ENCODE measurements at places on chromosomes 6 and 20.
A peak's percentile ranks its signal among the peaks of the same experiment; 100 is the strongest.

- no peak for DNase-seq
Measured at GRCh38 chr6:158464483-158464882, 95.4 kb upstream of the TMEM181 start.

- peak; percentile 14 for DNase-seq
Measured at GRCh38 chr20:59020938-59021551, 1.8 kb downstream of the TUBB1 start.

DNA sequence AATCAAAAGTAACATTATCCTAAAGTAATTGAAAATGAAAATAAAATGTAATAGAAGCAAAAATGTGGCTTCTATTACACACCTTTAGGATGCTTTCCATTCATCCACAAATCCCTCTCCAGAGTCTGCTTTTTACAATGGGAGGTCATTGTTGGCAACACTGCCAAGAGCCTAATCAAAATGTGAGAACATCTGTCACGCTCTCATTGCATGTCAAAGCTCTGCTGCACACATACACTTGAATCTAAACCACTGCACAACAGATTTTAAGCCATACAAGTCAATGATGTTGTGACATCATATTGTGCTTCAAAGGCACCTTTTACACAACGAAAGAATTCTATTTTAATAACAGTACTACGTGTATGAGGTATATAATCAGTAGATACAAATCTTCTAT, 82.1 kb downstream of the PREP start:
- DNase-seq = no peak

- DNase-seq = no peak
Measured at GRCh38 chr6:1624851-1625781, 15.4 kb downstream of the FOXC1 start.

DNA sequence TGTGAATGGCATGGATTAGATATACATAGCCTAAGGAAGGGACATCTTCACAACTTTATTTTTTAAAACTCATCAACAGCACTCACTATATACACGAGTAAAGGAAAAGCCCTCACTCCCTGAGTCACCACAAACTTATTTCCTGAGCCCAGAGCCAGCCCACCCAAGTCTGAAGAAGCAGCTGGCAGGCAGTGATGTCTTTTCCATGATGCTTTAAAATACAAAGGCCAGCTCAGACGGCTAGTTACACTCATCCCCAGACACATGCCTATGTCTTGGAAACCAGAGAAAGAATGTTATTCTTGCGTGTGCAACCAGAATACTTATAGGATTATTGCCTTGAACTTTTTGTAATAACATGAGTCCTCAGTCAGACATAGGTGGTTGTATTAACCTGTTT, 114.4 kb downstream of the ADGRG6 start:
- DNase-seq = no peak

- no peak for DNase-seq
Measured at GRCh38 chr6:72733045-72733444, 111.2 kb downstream of the KCNQ5 start.

- DNase-seq = no peak
Measured at GRCh38 chr6:116439522-116440051, 21.6 kb upstream of the CALHM6 start.

- DNase-seq = no peak
Measured at GRCh38 chr6:7939864-7940228, 29.3 kb upstream of the TXNDC5 start.

- DNase-seq = no peak
Measured at GRCh38 chr6:136658711-136659110, 108.5 kb upstream of the MAP7 start.

- DNase-seq = peak; percentile 65
Measured at GRCh38 chr6:53728570-53729194, 63.1 kb upstream of the KLHL31 start.

GRCh38 chr20:47586649-47587294, 85.1 kb downstream of the NCOA3 start:
- DNase-seq = no peak

DNA sequence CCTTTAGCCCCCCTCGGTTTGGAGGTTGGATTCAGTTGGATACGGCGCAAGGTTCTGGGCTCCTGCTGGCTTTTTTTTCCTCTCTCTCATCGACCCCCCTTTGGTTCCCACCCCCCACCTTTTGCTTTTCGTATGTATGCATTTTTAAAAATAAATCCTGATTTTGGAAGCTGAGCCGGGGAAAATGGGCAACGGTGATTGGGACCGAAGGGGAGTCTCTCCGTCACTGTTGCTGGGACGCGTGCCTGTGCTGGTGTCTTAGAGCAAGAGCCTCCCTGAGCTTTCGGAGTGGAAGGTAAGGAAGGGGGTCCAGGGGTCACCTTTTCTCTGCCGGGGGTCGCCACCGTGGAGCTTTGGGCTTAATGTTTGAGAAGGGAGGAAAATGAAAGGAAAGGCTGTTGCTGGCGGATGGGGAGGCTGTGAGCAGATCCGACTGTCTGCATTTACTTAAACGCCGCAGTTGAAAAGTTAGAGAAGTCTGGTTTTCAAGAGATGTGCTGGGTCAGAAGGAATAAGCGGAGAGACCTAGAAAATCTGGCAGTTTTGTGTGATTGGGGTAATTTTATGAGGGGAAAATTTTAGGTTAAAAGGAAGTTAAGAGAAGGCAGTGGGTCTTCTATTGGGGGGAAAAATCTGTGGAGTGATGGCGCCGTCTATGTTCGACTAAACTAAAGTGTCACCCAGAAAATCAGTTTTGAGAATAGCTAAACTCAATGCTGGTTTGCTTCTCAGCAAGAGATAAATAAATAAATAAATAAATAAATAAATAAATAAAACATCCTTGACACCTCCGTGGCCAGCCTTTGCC, 828 bp downstream of the ADGRB3 start:
- peak; percentile 20 for DNase-seq

DNA sequence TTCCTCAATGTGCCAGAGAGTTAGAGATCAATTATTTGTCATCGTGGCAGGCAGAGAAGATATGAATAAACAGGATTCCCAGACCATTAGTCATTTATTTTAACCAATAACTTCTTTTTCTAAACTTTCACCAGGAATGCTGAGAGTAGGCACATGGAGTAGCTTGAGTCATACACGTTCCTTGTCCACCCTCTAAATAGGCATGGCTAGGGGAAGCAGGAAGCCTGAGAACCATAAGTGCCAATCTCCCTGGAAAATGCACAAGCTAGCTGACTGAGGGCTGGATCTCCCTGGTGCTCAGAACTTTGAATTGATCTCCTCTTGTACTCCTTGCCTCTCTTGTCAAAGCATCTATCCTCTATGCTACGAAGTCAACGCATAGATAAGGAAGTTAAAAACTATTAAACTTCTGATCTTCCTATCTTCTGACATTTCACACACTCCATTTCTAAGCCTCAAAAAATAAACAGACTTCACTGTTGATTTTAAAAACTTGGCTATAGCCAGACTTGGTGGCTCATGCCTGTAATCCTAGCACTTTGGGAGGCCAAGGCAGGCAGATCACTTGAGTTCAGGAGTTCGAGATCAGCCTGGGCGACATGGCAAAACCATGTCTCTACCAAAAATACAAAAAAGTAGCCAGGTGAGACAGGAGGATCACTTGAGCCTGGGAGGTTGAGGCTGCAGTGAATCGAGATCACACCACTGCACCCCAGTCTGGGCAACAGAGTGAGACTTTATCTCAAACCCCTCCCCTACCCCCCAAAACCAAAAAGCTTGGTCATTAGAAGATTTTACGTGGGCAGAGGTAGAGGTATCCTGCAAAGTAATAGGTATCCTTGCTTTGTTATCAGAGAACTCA, 11.8 kb downstream of the ADTRP start:
- DNase-seq = peak; percentile 7

DNA sequence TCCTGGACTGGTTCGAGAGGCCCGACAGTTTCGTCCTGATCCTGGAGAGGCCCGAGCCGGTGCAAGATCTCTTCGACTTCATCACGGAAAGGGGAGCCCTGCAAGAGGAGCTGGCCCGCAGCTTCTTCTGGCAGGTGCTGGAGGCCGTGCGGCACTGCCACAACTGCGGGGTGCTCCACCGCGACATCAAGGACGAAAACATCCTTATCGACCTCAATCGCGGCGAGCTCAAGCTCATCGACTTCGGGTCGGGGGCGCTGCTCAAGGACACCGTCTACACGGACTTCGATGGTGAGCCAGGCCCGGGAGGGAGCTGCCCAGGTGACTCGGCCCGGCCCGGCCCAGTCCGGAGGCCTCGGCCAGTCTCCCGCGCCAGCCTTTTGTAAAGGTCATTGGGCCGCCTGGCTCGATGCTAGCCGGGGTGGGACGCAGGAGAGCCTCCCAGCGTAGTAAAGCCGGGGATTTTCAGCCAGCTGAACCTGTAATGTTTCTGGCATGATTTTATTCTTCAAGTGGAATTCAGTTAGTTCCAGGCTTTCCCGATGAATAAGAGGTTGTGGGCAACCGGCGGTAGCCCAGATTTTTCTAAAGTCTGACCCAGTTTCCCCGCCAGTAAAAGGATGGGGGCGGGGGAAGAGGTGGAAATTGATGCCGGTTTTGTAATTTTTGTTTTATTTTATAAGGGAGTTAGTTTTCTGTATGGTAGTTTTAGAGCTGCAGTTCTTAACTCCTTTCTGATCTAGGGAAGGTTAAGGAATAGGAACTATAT, 1.4 kb downstream of the PIM1 start:
- DNase-seq = peak; percentile 66

DNA sequence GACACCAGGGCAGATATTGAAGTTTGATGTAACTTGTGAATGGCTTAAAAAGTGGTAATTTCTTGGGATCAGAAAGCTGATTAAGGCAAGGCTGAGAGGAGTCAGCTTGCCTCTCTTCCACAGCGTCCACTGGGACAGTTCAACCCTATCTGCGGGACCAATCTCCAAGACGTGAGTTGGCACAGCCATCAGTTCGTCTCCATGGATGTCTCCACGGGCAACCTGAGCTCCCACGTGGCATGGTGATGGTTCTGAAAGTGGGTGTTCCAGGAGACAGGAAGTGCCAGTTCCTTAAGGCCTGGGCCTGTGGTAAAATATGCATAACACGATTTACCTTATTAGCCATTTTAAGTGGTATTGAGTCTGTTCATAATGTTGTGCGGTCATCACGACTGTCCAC, 67.9 kb upstream of the BHLHE23 start:
- DNase-seq = no peak

GRCh38 chr6:127397729-127398630, 54.6 kb upstream of the ECHDC1 start:
- DNase-seq = no peak

- DNase-seq = no peak
Measured at GRCh38 chr6:129717277-129717676, 7.3 kb upstream of the ARHGAP18 start.

GRCh38 chr6:40960742-40961430, 78.1 kb downstream of the UNC5CL start:
- no peak for DNase-seq

- DNase-seq = no peak
Measured at GRCh38 chr20:22692119-22692475, 107.7 kb upstream of the FOXA2 start.

GRCh38 chr20:50138479-50139393, 14.8 kb downstream of the PEDS1 start:
- no peak for DNase-seq

DNA sequence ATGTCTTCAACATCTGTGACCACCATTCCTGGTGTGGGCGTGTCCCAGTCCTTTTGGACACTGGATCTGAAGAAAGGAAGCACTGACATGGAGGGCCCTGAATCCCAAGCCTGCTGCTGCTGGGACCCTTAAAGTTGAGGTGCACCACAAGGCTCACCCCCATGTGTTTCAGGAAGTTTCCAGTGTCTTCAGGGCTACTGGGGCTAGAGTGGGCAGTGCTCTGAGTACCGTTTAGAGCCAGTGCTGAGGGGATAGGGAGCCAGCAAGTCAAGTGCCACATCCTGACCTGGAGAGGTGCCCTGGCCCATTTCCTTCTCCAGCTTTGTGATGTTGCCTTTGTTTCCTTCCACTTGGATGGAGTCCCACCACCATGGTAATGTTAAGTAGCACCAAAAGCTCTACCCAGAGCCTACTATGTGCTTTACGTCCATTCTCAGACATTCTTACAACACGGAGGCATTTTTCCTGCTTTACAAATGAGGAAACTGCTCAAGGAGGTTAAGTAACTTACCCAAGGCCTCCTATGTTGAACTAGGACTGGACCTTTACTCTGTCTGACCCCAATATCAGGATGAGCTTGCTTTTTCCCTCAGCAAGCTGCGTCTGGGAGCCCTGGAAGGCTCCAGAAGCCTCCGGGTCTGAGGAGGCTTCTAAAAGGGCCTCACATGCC, 552 bp upstream of the DEF6 start:
- DNase-seq = no peak

DNA sequence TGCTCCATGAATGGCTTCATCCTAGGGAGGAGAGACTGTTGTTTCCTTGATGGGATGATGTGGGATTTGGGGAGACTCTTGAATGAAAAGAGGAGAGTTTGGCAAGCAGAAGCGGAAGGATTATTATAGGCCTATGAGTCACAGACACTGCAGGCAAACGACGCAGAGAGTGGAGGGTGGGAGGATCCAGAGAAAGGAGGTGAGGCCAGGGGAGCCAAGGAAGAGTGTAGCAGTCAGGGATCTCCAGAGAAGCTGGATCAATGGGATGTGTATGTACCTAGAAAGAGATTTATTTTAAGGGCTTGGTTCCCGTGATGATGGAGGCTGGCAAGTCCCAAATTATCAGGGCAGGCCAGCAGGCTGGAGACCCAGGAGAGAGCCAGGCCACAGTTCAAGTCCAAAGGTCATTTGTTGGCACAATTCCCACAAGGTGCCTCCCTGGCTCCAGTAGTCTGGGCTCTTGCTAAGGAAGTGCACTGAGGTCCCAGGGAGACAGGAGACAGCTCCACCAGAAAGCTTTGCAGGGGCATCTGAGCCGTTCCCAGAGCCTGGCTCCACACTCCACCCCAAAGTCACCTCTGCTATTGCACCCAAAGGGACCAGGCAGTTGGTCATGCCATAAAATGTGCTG, 76.0 kb downstream of the ADTRP start:
- DNase-seq = no peak

DNA sequence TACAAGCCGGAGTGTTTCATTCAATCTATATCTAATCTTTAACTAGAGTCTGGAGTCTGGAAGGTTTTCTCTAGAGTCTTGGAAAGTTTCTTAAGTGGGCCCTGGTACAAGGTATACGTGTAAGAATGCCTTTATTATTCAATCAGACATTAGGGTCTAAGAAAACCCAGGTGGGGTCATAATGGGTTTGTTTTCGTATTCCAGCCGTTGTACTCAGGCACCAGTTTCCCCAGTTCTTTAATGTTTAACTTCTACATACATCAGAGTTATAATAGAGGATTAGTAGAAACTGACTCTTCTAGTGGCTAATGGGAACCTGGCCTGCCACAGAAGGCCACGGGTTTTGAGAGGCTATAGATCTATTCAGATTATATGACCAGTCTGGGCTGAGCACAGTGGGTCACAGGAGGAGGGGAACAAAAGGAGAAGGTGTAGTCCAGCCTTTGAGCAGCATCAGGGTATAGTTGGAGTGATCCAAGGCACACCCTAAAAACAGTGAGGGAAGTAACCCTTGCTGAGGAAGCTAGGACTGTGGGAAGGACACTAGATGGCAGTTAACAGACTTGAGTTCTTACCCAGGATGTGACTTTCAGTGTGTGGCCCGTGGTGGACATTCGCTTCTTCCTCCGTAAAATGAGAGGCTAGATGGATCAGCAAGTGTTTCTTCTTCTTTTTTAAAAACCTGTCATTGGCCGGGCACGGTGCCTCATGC, 15.5 kb downstream of the FAM83B start:
- no peak for DNase-seq
